ENCODE measurements at places on chromosomes 6 and 20. TPM values are rescaled to one million over a fixed set of nuclear protein-coding genes. Genes with fewer than 3 reads are reported as not detected.

GRCh38 chr20:30500829-30501440 lies 756.5 kb upstream of the DEFB115 start:
- DNase-seq = no peak

- no peak for DNase-seq
These were observed 17.6 kb downstream of the IL22RA2 start for GRCh38 chr6:137155830-137156229.

DNA sequence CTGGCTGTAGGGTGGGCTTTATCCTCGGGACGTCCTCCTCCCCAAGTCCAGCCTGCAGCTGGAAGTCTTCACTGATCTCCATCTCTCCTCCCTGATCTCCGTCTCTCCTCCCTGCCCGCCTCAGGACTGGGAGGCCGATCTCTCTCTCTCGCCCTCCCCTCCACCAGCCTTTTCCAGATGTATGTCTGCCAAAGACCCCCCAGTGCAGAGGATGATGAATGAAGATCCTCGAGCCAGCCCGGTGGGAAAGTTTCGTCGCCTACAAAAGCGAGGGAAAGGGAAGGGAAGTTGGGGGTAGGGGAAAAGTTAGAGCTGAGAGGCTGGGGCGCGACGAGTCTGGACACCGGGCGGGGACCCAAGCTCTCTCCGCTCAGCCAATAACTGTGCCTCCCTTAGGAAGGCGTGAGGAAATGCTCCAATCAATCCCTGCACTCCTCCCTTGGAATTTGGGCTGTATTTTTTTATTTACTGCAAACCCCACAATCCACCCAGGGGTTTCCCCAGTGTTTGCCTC lies 595 bp upstream of the SRF start:
- DNase-seq = peak; percentile 75

DNA sequence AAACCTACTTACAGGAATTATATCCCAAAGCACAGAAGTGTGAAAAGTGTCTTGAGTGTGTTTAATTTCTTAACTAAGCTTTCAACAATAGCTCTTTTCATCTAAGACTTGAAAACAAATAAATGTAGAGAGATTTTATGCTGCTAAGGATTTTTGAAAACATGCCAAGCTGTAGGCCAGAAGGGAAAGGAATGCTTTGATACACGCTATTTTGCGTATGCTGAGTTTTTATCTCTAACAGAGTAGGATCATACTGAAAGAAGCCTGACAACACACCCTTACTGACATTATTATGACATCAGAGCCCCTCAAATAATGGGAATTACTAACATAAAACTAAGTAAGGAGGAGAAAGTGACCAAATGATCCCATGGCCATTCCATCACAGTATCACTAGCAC lies 265.5 kb downstream of the KHDC1L start:
- no peak for DNase-seq

- DNase-seq = no peak
These were observed 171.1 kb downstream of the ADAT2 start for GRCh38 chr6:143279385-143279784.

GRCh38 chr20:20076297-20077065 lies 24.1 kb downstream of the CFAP61 start:
- DNase-seq = no peak

GRCh38 chr6:16450285-16450684 lies 211.9 kb downstream of the GMPR start:
- no peak for DNase-seq

GRCh38 chr6:141482796-141483597 lies 649.7 kb upstream of the GJE1 start:
- DNase-seq = no peak

GRCh38 chr20:33832103-33832804 lies 21.1 kb downstream of the CHMP4B start:
- DNase-seq = no peak

GRCh38 chr6:40379811-40380210 lies 207.4 kb downstream of the LRFN2 start:
- DNase-seq = no peak

GRCh38 chr6:22318404-22318803 lies 21.6 kb upstream of the PRL start:
- no peak for DNase-seq

DNA sequence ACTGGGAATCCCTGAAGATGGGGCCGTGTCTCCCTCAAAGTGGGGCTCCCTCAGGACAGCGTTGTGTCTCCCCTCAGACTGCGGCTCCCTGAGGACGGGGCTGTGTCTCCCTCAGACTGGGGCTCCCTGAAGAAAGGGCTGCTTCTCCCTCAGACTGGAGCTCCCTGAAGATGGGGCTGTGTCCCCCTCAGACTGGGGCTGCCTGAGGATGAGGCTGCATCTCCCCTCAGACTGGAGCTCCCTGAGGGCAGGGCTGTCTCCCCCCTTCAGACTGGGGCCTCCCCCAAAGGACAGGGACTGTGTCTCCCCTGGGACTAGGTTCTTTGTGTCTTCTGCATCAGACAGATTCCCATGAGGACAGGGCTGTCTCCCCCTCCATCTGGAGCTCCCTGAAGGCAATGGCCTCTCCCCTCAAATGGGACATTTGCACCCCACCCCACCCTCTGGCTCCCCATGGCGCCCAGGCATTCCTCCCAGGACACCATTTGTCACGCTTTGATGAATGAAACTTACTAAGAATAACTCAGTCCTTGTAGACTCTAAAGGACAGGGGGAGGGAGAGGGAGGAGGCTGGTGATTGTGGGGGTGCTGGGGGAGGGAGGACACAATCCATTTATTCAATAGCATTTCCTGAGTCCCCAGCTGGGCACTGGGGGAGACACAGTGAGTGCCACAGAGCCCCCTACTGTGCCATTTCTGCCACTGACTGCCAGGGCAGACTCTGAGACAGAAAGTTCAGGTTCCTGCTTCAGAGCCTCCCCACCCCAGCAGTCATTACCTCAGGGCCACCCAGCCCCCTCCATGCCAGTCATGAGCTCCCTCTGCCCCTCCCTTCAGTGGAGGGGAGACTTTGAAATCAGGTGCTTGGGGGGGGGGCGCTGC lies 122.4 kb downstream of the MRPL14 start:
- peak; percentile 48 for DNase-seq

DNA sequence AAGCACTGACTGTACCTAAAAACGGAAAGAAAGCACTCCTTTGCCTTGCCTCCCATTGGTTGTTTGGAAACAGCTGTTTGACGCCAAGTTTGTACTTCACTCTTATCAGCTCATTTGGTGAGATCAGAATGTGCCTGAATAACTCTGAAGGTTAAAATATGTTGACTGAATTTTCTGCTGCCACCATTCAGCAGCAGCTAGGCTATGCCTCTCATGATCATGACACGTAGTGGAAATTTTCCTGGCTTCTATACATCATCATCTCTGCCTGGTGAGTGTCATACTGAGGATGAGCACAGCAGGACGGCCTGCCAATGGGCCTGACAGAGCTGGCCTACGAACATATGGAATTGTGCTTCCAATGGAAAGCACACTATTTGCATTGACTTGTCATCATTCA lies 704.9 kb upstream of the CITED2 start:
- DNase-seq = peak; percentile 37

GRCh38 chr20:45861221-45862075 lies 4.0 kb downstream of the ZSWIM3 start:
- no peak for DNase-seq

DNA sequence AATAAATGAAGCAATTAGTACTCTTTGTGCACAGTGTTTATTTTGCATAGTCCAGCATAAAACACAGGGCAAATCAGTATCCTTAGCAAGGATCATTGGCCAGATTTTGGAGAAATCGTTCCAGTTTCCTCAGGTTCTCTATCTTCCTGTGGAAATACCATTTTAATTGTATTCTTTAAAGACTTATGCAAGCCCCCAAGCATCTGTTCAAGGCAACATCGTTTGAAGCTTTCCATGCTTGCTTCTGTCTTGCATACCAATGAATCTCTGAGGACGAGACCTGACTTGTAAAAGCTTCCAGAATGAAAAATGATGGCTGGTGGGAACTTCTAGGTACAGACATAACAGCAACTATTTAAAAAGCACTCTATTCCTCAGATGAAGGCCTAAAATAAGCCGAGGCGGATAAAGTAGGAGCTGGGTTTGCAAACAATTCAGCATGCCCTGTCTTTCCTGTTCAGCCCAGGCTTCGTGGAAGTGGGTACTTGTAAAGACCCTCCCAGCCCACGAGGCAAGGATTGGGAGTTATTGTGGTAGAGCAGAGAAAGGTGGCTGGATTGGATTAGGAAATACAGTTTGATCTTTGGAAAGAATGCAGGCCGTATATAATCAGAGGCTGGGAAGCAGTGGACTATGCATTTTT lies 21.6 kb downstream of the NRSN1 start:
- DNase-seq = no peak

DNA sequence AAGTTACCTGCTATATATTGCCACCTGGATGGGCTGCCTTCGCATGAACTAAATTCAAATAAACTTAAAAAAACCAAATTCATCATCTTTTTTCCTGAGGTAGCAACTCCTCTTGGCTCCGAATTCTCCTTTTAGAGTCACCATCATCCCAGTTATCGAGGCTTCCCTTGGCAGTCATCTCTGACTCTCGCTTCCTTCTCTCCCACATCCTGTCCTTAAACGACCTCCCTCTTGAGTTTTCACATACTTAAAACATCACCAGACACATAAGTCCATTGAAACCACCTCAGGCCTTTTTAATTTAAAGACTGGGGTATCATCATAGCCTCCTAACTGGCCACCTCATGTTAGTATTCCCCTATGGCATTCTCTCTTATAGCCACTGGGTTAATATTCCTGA lies 296.1 kb upstream of the FLRT3 start:
- no peak for DNase-seq

The HLA-DRB5 gene
- 10.8 TPM for total RNA-seq

The RIPOR2 gene
- total RNA-seq = 5.3 TPM

The SULF2 gene
- total RNA-seq = 21.1 TPM

The RNF144B gene
- 15.4 TPM for total RNA-seq

The GLP1R gene
- 2.2 TPM for total RNA-seq

The C6orf58 gene
- total RNA-seq = not detected

The BPIFB1 gene
- total RNA-seq = not detected

The DSP gene
- 280 TPM for total RNA-seq

The PLCB4 gene
- 32.2 TPM for total RNA-seq

The OPN5 gene
- total RNA-seq = not detected

All from heart right ventricle (tissue), 16 donors.